ENCODE measurements at places on chromosomes 11 and 22.

GRCh38 chr11:107224836-107225235 is 206.6 kb upstream of the GUCY1A2 start:
- DNase-seq, result no peak

DNA sequence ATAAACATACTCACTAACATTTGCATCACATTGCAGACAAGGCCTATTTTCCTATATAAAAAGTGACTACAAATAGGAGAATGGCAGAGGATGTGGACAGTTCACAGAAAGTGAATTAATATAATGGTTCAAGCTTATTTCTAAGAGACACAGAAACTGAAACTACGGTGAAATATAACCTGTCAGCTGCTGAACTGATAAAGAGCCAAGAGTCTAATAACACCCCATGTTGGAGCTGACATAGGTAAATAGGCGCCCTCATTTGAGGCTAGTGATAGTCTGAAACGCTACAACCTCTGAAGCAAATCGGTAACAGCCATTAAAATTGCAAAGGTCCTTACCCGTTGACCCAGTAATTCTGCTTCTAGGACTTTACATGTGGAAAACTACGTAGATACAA is 14.0 kb downstream of the AP1B1 start:
- no peak for DNase-seq

DNA sequence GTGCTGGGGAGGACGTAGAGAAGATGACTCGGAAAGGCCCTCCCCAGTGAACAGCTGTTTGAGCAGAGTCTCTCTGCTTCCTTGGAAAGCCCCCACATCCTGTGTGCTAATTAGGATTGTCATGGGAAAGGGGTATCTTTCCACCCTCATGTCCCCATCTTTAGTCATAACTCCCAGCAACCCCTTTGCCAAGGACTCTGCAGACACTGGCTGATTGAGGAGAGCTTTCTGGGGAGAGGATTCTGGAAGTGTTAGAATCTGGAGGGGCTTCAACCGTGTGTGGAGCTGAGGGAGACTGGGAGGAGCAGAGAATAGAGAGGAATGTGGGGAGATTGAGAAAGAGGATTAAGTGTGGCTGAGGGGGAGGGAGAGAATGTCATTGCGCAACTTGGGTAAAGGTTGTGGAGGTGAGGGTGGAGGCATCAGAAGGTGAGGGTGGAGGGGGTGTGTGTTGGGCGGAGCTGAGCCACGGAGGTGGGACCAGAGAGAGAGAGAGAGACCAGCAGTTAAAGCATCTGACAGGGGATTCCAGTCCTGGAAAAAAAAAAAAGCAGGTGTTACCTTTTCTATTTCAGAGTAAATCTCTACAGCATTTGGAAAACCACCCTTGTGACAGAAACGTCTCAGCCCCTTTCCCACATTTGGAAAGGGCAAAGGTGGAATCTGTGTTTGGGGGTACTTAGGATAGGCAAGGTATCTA is 2.2 kb downstream of the DTX4 start:
- no peak for DNase-seq

DNA sequence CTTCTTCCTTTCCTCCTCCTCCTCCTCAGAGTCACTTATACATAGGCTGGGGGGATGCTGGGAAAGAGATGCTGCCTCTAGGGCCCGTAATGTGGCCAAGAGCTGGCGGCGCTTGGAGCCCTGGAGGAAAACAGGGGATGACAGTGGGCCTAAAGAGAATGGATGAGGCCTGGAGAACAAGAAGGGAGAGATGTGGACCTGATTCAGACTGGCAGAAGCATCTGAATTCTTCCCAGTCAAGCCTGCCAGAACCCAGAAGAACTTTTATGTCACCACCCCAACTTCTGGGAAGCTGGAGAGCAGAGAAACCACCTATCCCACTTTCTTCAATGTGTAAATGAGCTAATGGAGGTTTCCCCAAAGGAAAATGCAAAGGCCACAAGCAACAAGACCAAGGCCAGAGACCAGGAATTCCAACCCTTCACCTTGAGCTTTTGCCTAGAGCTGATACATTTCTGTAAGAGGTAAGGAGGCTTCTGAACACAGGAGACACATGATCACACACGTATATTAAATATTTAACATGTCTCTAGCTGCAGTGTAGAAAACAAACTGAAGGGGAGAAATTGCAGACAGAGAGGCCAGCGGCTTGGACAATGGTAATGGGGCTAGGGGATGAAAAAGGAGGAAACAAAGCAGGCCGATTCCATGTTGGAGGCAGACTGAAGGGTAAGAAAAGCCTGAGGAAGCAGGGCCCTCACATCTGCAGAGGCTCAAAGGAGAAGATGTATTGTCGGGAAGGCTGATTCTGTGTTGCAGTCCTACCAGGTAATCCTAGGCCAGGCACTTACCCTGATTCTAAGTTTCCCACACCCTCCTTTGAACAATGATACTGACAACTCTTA is 1.1 kb downstream of the RRP8 start:
- peak; percentile 22 for DNase-seq

GRCh38 chr11:31656051-31656450 is 146.5 kb downstream of the ELP4 start:
- DNase-seq, result no peak

DNA sequence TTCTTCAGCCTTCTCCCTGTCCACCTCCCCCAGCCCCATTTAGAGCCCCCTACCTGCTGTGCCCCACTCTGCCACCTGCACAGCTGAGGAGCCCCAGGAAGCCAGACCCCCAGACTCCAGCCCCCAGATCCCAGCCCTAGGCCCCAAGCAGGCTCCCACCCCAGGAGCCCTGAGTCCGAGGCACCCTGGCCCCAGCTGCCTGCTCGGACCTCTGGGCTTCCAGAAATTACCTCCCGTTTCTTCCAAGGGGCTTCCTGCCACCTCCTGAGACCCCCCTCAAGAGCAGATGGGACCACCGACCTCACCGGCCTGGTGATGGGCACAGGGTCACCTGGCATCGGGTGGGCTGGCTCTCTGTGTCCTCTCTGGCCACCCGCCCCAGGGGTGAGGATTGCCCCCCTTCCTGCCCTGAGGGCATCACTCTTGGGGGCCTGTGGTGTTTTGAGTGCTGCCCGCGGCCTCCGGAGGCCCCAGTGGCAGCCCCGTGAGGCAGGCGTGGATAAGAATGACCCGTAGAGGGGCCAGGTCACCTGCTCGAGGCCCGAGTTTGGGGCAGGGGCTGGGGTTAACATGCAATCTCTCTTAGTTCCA is 18.3 kb upstream of the TALDO1 start:
- peak; percentile 45 for DNase-seq

DNA sequence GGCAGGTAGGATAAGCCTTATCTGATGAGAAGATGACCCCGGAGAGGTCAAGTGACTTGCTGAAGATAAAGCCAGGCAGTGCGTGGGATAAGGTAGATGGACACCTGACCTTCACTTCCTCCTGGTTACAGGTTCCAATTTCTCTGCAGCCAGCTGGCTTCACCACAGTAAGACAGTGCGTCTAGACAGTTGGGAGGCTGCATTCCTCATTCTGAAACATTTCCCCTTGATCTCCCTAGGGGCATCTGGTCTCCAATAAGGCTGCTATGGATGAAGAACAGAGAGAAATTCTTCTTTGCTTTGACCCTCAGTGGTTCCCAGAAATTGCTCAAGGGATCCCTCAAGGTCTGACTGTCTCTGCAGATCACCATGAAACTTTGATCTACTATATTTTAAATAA is 211.3 kb downstream of the MYO18B start:
- no peak for DNase-seq

DNA sequence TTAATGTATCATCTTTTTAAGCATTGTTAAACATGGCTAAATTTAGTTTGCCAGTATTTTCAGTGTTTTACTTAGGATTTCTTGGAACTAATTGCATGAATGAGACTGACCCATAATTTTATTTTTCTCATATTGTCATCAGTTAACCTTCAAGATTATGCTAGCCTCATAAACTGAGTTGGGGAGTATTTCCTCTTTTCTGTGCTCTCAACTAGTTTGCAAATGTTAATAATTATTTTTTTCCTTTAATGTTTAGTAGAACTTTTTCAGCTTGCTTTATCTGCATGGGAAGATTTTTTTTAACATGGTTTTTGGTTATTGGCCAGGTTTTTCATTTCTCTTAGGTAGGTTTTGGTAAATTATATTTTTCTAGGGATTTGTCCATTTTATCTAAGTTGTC is 235.4 kb upstream of the SESN3 start:
- DNase-seq, result no peak

DNA sequence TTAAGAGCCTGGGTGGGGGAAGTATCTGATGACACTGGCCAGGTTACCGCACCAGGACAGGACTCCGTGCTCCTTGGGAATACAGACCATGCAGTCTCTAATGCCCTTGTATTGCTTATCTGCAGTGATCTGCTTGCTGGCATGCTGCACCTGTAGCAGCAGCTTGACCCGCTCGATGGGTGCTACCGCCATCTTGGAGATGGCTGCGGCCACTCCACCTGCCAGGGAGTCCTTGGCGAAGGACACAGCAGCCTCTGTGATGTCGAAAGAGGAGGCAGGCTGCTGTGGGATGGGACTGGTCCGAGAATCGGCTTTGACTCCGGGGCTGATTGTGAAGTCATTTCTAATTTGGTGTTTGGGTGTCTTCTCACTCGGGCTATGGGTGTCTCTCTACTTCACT is 3.1 kb downstream of the WBP2NL start:
- no peak for DNase-seq

- DNase-seq, result no peak
Observed at GRCh38 chr11:15579287-15580001, 464.7 kb downstream of the INSC start.

- DNase-seq, result no peak
Observed at GRCh38 chr22:49197505-49197904, 630.2 kb downstream of the BRD1 start.

- no peak for DNase-seq
Observed at GRCh38 chr11:76279038-76279437, 72.7 kb upstream of the WNT11 start.

DNA sequence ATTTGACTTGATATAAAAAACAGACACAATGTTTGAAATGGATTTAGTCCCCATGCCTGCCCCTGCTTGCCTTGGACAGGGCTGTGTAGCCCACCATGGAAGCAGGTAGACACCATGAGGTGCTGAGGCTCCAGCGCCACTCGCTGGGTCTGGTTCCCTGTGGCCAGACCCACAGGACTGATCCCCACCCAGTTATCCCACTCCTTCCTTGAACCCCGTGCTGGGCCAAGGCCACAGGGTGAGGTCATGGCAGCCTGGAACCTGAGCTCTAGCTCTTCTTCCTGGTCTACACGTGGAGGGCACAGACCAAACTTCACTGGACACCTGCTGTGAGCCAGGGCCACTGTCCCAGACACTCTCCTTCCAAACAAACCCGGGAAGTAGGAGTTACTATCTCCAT is 42.5 kb downstream of the GAB4 start:
- no peak for DNase-seq
